ENCODE measurements at places on chromosomes 7 and 10.

- no peak for DNase-seq
These were observed 1.1 kb downstream of the KEL start for GRCh38 chr7:142960955-142961512.

DNA sequence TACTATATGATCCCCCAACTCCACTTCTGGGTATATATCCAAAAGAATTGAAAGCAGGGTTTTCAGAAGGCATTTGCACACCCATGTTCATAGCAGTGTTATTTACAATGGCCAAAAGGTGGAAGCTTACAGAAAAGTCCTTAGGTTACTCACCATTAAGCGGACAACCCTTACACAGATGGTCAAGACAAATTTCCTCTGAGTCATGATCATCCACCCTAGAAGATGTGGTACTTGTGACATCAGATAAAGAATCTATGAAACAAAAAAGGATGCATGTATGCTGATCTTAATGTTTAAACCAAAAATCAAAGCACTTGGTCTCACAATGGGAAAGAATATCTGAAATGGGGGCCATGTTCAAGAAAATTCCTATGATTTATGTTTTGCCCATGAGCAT lies 31.1 kb downstream of the ZC3HAV1 start:
- peak; percentile 42 for DNase-seq

- peak; percentile 21 for DNase-seq
These were observed 870.5 kb downstream of the LRMDA start for GRCh38 chr10:76301950-76302349.

DNA sequence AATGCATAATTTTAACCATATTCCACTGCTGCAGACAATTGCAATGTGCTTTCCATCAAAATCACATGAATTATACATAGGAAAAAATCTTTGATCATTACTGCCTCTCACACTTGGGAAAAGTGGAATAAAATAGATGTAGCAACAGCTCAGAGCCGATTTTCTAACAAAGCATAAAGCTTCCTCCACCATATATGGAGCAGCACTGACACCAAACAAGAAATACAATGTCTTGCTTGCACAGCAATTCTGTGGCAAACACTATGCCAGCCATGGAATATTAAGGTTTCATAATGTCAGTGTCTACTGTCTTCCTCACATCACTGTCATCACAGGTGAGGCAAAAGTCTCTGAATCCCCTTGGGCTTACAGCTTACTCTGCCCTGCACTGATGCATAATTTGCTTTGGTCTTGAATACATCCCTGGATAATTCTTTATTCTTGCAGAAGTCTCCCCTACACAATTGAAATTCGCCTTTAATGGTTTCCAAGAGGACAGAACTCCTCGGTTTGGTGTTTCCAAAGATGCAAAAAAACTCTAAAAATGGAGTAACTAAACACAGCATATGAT lies 198.5 kb downstream of the CACNA2D1 start:
- no peak for DNase-seq

DNA sequence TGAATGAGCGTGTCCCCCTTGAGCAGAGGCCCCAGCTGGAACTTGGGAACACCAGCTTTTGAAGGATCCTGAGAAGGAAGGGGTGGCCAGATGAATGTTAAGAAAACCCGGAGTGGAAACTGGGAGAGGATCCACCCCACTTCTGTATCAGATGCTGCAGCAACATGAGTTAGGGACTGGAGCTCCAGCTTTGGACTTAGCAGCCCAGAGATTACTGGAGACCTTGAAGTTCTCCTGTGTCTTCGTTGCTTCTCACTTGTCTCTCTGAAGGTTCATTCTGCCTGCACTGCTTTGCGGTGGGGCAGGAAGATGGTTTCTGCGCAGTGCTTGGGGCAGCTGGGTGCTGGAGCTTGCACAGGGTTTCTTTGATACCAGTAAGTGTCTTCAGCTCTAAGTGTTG lies 9.3 kb downstream of the TMEM248 start:
- DNase-seq, result no peak

DNA sequence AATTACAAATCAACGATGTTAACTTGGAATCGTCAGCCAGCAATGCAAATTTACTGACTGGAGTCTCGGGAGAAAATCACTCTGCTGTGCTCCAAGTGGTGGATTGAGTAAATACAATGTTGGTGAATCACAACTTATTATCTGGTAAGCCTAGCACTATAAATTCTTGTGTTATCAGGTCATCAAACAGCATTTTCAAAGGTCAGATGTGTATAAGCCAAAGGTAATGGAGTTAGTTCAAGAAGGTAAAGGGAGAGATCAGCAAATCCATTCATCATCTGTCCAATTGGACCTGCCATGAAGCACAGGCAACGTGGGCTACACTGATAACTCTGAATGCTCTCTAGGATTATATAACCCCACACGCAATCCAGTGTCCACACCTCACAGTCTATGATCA lies 13.9 kb downstream of the CUBN start:
- DNase-seq, result no peak

DNA sequence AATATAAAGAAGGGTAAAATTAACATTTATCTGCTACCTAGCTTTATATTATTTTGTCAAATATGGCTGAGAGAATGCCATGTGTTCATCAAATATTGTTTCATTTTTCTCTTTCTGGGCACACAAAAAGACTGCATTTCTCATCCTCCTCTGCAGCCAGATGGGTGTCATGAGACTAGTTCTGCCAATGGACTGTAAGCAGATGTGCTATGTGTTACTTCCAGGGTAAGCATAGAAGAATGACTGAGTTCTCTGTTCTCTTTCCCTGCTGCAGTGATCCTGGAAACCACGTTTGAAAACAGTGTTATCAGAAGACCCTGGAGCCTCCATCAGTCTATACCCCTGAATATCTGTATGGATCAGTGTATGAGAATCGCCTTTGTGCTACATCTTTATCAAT lies 24.1 kb upstream of the SLK start:
- DNase-seq, result no peak

DNA sequence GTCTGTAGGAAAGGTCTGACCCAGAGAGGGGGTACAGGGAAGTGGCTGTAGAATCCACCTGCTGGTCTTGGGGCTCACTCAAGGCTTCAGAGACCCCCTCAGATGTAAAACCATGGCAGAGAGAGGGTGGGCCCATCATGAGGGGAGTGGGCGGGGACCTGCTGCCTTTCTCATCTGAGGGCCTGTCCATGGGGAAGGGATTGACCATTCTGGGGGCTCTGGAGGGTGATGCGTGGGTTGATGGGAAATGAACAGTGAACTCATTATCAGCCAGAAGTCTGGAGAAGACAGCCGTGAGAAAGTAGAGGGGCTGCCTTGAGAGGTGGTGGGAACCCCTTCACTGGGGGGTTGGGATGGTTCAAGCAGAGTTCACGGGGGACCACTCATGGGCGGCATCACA lies 66.8 kb downstream of the MINDY4 start:
- DNase-seq, result no peak

GRCh38 chr10:1395025-1395480 lies 338.9 kb downstream of the WDR37 start:
- no peak for DNase-seq

- DNase-seq, result no peak
These were observed 20.1 kb upstream of the CYP3A5 start for GRCh38 chr7:99699946-99700345.

DNA sequence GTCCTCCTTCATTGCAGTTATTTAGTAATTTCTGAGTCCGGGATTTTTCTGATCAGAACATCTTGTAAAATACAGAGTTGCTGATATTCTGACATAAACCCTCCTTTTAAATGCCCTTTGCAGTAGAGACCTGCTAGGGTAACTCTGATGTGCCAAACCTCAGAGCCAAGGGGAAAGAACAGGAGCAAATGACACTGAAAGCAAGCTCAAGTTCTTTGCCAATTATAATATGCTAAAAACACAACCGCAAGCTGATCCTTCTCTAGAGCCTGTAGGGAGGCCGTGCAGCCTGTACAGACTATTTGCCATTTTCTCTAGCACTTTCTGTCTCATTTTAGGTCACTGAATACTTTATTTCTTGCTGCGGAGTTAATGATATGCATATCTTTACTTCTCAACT lies 240.4 kb downstream of the CAMK1D start:
- DNase-seq, result no peak

- DNase-seq, result no peak
These were observed 177.2 kb downstream of the TAX1BP1 start for GRCh38 chr7:27917119-27917518.

- DNase-seq, result peak; percentile 34
These were observed 259.3 kb downstream of the SNX13 start for GRCh38 chr7:17680943-17681351.

DNA sequence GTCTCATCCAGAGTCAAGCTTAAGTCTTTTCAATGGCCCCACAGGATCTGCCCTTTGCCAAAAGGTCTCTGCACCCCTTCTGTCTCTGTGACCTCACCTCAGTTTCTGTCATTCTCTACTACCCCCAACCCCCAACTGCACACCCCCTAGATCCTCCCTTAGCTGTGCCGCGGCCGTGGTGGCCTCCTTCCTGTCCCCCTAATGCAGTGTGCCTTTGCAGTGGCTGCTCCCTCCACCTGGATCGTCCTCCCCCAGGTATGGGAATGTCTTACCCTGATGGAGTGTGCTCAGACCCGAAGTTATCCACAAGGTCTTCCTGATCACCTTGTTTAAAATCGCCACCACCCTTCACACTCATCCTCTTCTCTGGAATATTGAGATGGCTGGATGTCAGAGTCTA lies 9.6 kb downstream of the FGF8 start:
- no peak for DNase-seq

DNA sequence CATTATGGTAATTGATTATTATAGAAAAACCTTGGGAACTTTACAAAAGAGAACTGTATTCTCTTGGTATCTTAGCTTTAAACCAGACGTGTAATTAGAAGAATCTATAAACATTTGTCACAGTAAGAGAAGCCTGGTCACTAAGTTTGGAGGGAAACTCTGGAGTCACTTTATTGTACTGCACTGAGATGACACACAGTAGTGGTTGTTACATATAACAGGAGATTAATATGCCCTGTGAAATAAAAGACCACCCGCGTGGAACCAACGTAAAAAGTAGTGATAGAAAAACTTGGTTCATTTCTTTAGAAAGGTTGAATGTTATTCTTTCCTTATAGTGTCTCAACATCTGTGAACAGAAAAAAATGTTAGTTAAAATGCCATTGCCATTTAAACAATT lies 416.1 kb downstream of the MDFIC start:
- no peak for DNase-seq

DNA sequence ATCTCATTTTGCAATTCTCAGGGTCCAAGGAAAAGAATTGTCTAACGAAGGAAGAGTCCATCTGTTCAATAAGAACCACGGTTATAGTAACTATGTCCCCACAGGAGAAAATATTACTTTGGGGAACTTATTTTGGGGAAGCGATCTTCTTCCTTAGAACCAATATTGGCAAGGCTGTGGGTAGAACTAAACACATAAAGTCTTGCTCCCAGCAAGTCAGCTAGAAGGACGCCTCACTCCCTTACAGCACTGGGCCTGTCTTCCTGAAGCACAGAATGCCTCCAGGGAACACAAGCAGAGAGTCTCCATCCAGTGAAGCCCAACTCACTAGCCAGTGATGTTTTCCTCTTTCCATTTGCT lies 30.2 kb downstream of the C10orf71 start:
- no peak for DNase-seq

DNA sequence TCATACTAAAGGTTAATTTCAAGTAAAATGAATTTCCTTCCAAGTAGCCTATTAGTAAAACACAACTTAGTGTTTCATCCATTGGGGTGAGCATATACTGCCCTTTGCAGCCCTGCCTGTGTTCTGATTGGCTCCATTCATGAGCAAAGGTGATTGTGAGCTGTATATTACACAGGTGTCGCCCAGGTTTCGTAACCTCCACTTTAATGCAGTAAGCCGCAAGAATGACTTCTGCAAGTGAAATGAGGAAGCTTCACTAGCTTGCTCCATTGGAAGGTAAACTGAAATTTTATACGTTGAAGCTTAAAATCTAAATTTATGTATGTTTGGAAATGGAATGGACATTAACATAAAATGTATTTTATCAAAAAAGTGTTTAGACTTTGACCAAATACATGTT lies 24.4 kb downstream of the MTURN start:
- DNase-seq, result no peak

- DNase-seq, result peak; percentile 0
These were observed 533.4 kb upstream of the SEMA3D start for GRCh38 chr7:85719981-85720953.

- no peak for DNase-seq
These were observed 11.5 kb downstream of the ZNF438 start for GRCh38 chr10:31020209-31020608.

- DNase-seq, result no peak
These were observed 63.7 kb downstream of the LARP4B start for GRCh38 chr10:867807-868206.

DNA sequence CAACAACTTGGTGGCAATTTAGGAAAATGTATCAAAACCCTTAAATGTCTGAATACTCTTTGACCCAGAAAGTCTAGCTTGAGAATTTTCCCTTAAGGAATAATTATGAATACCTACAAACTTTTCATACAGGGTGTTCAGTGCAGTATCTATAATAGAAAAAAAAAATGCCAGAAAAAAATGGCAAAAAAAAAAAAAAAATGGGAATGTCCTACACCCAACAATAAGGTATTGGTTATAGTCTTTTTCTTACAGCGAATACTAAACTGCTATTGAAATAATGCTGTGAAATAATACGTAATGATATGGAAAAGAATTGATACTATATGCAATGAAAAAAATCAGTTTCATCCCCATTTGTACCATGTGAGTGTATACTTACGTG lies 44.3 kb downstream of the ZNF800 start:
- no peak for DNase-seq

DNA sequence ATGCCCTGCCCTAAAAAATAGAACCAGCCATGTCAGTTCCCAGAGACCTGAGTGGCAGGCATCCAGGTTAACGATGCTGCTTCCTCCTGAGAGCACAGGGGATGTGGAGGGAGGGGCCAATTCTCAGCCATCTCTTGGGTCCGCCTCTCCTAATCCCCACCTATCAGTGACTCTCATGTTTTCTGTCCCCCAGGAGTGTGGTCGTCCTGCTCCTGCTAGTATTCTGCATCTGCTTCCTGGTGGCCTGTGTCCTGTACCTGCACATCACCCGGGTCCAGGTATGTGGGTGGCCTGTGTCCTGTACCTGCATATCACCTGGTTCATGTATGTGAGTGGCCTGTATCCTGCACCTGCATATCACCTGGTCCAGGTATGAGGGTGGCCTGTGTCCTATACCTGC lies 105.3 kb downstream of the ADCY1 start:
- DNase-seq, result no peak

GRCh38 chr7:90180011-90180585 lies 25.8 kb downstream of the STEAP1 start:
- no peak for DNase-seq

GRCh38 chr10:88388324-88388723 lies 194.8 kb downstream of the RNLS start:
- DNase-seq, result no peak

DNA sequence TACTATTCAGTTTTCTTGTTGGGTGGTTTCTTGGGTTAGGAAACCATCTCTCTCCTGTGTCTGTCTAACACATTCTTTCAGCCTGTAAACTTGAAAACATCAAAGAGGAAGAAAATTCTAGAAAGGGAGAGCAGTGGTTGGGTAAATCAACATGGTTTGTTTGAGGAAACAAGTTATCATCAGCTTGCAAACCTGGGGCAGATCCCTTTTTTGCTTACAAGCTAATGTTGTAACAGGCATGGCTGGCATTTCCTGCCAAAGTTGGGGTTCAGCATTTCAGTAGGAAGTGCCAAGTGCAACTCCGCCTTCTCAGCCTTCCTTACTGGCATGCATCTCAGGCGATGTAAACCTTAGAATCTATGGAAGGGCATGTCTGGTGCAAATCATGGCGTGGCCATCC lies 112.6 kb downstream of the EEPD1 start:
- DNase-seq, result no peak
